ENCODE measurements at places on chromosomes 1 and 21.

- no peak for DNase-seq
Observed at GRCh38 chr1:224133741-224134299, 19.9 kb downstream of the FBXO28 start.

DNA sequence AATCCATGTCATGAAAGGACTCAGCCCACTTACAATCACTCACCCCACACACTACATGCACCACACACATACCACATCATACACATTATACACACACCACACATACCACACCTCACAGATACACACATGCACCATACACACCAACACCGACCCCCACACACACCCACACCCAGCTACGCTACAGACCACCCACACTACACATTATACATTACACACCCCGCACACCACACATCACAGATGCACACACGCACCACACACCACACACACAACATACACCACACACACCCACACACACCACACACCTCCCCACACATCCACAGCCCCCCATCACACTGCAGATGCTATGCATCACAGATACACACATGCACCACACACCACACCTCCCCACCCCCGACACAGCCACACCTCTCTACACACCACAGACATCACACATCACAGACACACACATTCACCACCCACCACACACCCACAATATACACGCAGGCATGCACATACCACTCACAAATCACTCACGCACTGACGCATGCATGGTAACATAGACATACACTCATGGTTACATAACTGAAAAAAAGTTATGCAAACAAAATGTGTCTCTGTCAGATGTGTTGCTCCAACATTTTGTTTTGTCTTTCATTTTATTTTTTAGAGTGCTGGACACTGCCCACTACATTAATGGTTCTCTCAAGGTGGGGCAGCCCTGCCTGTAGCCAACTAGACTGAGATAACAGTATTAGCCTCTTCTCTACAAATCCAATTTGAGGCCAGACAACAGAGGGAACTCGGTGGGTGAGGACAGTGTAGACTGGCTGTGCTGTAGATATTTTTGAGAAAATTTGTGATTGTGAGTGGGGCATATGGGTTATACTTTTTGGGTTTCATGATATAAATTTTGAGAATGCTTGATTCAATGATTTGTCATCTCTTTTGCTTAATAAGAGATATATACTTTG lies 15.2 kb upstream of the PGBD2 start:
- DNase-seq = no peak

DNA sequence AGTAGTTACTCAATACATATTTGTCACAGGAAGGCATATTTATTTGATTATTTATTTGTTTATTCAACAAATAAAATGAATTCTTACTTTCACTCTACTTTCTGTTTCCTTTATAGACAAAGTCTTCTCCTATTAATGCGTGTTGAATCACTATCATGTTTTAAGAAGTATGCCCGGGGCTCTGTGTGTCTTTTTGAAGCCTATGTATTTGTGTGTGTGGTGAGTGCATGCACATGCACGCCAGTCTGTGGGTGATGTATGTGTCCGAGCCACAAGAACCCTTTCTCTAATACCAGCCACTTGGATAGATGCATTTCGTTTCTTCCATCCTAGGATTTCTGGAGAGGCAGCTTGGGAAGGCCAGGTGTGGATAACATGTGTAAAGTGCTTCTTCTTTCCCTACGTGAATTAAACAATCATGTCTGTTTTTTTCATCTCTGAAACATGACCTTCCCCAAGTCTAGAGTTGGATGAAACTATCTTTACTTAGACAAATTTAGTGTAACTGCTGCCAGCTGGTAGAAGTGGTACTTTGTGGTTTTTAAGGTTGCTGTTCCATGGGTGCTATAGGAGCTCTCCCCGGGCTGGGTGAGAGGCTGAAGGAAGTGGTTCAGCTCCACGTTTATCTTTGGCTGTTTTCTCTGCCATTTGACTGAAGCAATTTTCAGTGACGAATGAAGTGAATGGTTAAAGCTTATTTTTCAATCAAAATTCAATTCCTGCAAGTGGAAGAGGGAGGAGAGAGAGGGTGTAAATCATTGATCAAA lies 46.8 kb upstream of the PPM1J start:
- no peak for DNase-seq

- no peak for DNase-seq
Observed at GRCh38 chr1:17061486-17061885, 7.7 kb upstream of the SDHB start.

GRCh38 chr1:166145499-166145898 lies 21.3 kb downstream of the FAM78B start:
- DNase-seq = no peak

DNA sequence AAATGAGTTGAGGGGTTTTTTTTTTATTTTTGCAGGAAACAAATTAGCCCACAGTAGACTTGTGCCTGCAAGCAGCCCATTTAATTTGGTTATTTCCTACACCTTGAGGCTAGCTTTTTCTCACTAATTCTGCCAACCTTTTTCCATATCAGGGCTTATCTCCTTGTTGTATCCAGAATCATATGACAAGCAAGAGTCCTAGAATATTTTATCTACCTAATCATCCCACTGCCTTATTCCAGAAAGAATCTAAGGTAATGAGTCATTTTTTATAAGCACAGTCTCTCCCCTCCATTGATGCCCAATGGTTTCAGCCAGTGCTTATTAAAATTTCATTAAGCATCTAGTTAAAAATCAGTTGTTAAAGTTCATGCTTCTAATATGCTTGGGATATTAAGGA lies 324.1 kb downstream of the BARHL2 start:
- DNase-seq = no peak

GRCh38 chr21:33674226-33674625 lies 31.9 kb downstream of the ITSN1 start:
- no peak for DNase-seq

DNA sequence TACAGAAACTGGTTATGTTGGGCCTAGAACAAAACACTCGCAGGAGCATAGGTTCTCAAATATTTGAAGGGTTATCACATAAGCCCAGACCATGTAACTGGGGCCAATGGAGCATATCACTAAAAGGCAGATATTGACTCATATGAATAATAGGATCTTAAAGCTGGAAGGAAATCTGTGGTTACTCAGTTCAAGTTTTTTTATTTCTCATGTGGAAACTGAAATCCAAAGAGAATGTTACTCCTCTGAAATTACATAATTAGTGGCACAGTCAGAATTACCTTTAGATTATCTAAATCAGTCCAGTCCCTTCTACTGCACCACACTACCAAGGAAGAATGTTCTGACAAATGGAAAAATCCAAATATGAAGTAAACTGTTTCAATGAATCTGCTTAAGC lies 12.0 kb downstream of the SLAMF8 start:
- no peak for DNase-seq

- DNase-seq = no peak
Observed at GRCh38 chr1:215569986-215570824, 3.1 kb downstream of the KCTD3 start.

DNA sequence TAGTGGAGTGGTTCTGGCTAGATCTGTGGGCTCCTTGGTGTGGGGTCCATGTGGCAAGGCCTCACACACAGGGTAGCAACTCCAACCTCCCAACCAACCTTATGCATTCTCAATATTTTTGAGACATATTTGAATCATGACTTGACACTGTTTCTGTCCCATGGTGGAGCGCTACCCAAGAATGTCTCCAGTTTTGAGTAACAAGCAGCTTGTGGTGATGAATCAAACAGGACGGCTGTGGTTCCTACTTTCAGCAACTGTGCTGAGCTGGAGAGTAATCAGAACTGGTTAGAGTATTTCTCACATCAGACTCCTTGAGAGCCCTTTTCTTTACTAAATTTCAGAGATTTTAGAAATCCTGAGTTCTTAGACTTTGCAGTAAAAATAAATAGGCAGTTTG lies 3.1 kb downstream of the LCE3D start:
- DNase-seq = no peak

DNA sequence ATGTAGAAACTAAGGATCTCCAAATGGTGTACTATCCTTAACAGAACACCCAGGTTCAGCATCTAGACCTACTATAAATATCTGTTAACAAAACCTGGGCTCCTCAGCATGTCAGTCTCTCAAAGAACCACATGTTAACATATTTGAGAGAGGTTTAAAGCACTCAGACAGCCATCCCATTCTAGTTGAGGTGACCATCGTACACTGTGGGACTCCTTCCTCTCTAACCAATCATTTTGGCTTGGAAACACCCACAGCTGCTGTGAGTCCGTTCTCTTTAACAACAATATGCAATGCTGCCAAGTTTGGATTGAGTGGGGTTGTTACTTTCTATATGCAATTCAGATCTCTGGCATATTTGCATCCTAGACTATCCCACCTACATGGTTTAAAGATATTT lies 105.8 kb downstream of the MRPL39 start:
- no peak for DNase-seq
